ENCODE measurements at places on chromosomes 12 and 14.

DNA sequence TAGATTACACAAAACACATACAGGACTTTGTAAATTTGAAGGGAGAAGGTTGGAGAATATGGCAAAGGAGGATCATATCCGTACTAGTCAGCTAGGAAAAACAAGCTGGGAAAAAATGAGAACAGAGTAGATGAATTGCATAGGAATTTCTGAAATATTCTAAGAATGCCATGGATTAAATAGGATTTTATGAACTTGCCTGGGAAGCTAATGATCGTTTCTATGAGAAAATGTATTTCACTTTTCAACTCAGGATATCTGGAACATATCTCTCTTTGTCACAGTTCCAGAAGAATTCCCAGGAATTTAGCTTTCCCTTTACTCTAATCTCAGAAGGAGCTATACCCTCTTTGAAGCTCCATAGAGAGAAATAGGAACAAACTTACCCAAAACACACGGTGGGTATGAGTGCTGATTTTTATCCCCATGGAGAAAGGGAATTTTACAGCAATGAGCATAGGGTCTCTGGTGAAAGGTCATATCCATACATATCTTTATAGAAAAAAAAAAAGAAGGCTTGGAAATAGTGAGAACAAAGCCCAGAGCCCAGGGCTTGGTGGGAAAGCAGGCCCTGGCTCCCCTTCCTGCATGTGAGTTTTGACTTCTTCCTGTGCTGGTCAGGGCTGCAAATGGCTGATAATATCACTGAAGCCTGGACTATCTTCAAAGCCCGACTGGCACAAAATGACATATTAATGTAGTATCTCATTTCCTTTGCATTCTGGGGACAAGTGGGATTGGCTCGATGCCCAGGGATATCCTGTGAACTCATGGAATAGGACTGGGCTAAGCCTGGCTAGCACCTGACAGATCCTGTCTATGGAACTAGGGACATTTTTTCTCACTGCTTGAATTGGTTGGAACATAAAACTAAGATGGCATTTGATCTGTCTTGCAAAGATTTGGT, 136.3 kb downstream of the AEBP2 start:
- DNase-seq: no peak

DNA sequence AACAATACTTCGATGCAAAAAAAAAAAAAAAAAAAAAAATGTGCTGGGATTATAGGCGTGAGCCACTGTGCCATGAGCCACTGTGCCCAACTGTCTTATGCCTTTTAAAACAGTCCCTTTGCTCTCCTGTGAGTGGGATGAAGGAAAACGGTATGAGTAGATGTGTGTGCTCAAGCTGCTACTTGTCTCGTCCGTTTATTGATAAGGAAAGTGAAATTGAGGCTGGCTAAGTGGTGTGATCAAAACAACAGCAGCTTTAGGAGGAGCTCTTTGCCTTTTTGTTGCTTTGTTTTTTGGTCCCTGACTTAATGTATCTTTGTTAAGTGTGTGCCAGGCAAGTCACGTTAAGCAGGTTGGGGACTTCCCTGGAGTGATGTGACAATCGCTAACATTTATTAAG, 275.9 kb downstream of the TMEM132C start:
- no peak for DNase-seq

DNA sequence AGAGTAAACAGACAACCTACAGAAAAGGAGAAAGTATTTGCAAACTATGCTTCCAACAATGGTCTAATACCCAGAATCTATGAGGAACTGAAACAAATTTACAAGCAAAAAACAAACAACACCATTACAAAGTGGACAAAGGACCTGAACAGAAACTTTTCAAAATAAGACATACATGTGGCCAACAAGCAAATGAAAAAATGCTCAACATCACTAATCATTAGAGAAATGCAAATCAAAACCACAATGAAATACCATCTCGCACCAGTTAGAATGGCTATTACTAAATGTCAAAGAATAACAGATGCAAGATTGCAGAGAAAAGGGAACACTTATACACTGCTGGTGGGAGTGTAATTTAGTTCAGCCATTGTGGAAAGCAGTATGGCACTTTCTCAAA, 125.8 kb downstream of the C12orf42 start:
- DNase-seq: no peak

- peak; percentile 69 for DNase-seq
Measured at GRCh38 chr12:47216150-47216677, 136.5 kb upstream of the AMIGO2 start.

DNA sequence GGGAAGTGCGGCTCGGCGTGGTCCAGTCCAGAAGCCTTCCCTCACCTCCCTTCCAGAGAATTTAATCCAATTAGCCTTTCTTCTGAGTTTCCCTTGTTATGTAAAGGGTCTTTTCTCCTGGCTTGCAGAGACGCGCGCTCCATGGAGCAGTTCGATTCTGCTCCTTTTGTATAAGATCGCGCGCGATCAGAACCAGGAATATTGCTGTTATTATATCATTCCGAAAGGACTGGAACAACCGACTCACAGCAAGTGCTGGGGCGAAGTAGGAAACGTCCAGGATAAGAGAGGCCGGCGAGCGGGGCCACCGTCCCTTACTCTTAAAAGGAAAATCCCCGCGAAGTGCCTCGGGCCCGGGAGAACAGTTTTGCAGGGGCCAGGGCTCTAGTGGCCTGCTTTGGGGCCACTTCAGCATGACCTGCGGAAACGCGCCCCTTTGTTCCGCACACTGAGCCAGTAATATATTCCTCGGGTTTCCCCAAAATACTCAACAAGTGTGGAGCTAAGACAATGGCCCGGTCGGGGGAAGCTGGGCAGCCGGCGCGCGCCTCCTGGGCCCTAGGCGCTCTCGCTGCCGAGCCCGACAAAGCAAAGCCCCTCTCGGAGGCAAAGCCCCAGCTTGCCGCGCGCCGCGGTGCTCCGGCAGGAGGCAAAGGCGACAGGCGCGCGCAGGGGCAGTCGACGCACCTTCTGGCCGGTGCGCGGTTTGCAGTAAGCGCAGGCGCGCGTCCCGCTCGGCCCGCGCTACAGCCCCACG, 2.9 kb downstream of the RFX4 start:
- DNase-seq: no peak

- no peak for DNase-seq
Measured at GRCh38 chr12:2651068-2651965, 143.5 kb upstream of the FKBP4 start.

GRCh38 chr12:117502633-117503032, 141.2 kb upstream of the NOS1 start:
- no peak for DNase-seq

DNA sequence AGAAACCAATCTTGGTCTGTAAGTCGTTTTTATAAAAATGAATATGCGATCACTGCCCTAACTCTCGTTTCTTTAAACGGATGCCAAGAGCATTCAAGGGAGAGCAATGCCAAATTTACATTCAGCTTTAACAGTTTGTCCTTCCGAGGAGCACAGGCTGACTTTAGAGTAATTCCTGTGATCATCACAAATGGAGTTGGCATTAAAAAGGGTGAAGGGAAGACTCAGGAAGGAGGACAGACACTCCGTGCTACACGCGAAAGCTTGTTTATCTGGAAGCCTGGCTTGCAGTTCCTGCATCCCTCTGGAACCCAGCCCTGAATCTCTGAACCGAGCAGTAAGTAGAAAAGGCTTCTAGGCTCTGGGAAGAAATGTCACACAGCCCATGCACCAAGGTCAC, 78.4 kb downstream of the PAPOLA start:
- DNase-seq: no peak
